ENCODE measurements at places on chromosomes 6 and 20.

DNA sequence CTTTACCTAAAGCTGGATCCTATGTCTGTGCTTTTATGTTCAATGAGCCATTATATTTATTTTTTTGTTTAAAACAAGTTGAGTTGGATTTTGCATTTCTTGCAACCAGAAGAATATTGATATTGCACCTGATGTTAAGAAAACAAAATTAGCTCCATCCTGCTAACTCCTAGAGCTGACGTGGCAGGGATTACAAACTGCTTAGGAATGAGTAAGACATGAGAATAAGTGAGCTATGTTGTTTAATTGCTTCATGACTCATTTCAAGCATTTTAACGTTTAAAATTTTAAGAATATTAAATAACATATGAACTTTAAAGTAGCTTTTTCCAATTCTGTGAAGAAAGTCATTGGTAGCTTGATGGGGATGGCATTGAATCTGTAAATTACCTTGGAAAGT lies 663.5 kb downstream of the EPM2A start:
- no peak for DNase-seq

DNA sequence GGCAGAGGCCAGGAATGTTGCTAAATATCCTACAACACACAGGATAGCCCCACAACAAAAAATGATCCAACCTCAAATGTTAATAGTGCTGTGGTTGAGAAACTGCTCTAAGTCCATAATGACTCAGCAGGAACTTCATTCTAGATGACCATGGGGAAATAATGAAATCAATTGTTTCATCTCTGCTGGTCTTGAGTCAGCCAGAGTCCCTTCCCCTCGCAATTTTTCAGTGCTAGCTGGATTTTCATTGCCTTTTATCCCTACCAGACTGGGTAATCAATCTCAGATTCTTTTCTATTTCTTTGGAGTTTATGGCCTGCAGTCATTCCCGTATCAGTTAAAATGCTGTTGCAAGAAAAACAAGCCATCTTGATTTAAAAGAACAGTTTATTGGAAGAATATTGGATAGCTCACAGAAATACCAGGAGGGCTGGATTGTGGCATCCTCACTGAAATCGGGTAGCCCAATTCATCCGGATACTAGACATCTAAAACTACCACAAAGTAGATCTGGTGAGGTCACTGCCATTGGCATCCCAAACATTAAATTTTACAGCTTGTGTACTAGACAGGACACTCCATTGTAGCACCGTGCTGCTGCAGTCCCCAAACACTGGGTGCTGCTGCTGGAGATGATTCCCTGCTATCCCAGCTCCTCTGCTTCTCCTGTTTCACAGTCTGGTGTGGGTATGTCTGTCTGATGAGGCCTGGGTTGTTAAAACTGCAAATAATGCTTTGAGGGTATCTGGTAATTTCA lies 30.3 kb upstream of the POPDC3 start:
- DNase-seq, result no peak

DNA sequence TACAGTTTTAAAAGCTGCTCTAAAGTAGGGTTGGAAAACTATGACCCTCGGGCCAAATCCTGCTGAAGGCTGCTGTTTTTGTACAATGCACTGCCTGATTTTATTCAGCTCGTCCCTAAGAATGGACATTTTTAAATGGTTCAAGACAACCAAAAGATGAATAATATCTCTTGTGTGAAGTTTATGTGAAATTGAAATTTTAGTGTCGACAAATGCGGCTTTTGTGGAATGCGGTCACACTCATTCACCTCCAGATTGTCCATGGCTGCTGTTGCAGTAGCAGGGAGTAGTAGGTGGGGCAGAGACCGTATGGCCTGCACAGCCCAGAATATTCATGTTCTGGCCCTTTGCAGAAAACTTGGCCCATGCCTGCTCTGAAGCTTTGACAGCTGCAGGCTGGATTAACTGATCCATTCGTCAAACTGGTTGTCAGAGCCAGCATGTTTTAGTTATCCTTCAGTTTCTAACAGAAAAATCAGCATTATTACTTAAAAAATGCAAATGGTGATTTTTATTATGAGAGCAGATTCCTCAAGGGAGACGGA lies 91.6 kb downstream of the PSMG4 start:
- no peak for DNase-seq

- no peak for DNase-seq
These were observed 28.3 kb upstream of the FAM83C start for GRCh38 chr20:35320396-35321126.

- no peak for DNase-seq
These were observed 50.8 kb upstream of the SGK1 start for GRCh38 chr6:134368670-134369069.

- no peak for DNase-seq
These were observed 35.6 kb downstream of the CTNNBL1 start for GRCh38 chr20:37729452-37729851.

DNA sequence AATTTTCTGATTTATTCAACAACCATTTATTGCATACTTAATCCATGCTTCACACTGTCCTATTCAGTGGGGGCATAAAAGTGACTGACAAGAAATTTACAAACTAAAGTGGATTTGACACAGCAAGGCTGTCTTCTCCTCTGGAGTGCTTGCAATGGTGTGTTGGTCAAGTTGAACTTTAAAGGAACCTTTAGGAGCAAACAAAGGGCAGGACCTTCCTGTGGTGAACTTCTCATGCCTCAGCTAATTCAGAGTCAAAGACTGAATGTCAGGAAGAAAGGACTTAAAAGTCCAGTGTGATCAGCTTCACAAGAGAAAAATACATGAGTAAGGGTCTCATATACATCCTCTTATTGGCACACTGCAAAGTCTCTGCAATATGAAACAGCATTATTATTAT lies 60.8 kb upstream of the TENT5A start:
- DNase-seq, result no peak

All from GM06990 (cell line).